ENCODE measurements at places on chromosomes 13 and 19. TPM values are rescaled to one million over a fixed set of nuclear protein-coding genes. Genes with fewer than 3 reads are reported as not detected.

DNA sequence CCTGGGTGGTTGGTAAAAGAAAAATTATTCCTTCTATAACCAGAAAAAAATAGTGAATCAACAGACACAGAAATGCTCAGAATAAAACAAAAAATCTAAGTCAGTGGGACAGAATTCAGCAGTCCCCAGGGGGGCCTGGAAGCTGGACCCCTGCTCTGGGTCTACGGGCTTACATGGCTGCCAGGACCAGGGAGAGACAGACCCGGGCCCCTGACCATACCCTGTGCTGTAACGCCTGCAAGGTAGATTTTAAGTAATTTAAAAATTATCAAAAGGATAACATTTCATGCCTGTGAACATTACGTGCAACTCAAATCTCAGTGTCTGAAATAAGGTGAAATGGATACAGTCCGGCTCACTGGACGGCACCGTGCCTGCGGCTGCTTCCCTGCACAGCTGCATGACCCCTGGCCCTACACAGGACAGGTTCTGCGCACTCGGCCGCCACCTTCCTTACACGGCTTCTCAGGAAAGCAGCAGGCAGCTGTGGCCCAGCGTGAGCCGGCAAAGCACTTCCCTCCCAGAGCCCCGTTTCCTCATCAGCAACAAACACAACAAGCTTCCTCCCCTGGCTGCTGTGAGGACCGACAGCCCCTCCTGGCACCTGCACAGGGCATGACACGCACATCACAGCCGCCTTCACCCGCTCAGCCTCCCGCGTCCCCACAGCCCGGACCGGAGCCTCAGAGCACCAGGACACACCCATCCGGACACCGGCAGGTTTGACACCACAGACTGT lies 22.2 kb downstream of the RASA3 start:
- DNase-seq, result peak; percentile 81

DNA sequence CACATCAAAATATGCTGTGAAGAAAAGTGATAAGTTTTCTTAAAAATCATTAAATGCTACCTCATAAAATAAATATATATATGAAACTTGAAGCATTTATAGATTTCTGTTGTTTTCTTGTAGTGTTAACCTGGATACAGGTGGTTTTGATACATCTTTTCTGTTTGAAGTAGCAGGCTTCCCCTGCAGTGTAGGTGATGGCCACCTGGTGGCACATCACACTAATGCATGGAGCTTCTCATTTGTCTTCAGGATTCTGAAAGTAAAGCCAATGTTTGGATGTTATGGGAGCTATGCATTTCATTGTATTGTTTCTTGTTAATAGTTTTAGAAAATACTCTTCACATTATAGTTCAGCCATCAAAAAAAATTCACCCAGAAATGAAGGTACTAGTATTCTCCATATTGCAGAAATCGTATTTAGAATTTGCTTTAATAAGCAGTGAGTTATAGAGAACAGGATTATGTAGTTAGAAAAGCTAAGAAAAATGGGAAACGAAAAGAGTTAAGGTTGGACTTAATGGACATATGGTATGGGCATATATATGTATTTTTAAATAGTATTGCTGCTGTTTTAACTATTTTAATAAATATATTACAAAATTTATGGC lies 18.7 kb downstream of the GPR180 start:
- DNase-seq, result no peak

Gene PLIN4
- not detected for total RNA-seq

DNA sequence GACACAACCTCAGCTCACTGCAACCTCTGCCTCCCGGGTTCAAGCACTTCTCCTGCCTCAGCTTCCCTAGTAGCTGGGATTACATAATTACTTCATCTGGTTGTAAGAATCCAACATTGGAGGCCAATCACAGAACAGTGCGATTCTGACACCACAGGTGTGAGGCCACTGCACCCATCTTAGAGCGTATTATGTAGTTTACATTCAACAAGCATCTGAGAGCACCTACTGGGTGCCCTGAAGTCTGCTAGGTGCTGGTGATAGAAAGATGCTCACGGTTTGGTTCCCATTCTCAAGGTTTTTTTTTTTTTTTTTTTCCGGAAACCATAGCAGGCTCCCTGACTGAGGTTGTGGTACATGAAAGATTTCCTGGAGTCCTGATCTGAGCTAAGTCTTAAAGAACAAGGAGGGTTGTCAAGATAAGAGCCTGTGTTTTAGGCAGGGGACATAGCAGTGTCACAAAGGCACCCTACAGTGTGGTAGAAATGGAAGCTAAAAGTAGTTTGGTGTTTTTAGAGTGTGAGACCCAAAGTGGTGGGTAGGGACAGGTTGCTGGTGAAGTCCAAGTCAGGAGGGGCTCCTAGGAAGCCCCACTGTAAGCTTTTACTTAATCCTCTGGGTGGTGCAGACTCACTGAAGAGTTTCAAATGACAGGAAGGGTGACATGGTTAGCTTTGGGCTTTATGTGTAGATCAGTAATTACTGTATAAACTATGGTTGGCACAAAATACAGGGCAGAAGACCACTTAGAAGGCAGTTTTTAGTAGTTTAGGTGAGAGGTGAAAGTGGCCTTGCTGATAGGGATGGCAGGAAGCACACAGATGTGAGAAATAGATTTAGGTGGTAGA lies 15.2 kb downstream of the SAE1 start:
- DNase-seq, result no peak

DNA sequence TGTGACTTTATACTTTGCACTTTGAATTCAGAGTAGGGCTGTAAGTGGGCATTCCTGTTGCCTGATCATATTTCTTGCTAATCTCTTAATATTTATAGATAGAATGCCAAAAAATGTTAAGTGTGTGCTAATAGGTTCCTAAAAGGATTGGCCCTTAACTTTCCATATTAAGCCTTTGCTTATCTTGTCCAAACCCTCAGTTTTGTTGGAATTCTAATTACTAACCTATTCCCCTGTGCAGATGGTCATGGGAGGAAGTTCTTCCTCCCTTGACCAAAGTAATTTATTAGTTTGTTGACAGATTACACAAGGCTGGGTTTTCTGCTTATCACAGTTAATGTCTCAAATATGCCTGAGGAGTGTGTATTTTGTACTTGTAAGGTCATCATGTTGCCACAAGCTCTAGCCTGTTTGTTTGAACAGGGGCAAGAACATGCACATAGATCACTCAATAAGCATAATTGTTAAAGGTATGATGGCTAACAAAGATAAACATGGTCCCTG lies 541.1 kb upstream of the SPRY2 start:
- no peak for DNase-seq
